ENCODE measurements at places on chromosomes 4 and X. TPM values are rescaled to one million over a fixed set of nuclear protein-coding genes. Genes with fewer than 3 reads are reported as not detected.

AFAP1 gene
- 4.1 TPM for polyA plus RNA-seq

CLDN34 gene
- 0.10 TPM for polyA plus RNA-seq

AGA gene
- 16.7 TPM for polyA plus RNA-seq

MPP1 gene
- 2.3 TPM for polyA plus RNA-seq

FUNDC1 gene
- polyA plus RNA-seq = 20.9 TPM

CT45A5 gene
- polyA plus RNA-seq = not detected

MID1 gene
- 4.7 TPM for polyA plus RNA-seq

CTAG1B gene
- polyA plus RNA-seq = not detected

PDS5A gene
- polyA plus RNA-seq = 56.0 TPM

DNA sequence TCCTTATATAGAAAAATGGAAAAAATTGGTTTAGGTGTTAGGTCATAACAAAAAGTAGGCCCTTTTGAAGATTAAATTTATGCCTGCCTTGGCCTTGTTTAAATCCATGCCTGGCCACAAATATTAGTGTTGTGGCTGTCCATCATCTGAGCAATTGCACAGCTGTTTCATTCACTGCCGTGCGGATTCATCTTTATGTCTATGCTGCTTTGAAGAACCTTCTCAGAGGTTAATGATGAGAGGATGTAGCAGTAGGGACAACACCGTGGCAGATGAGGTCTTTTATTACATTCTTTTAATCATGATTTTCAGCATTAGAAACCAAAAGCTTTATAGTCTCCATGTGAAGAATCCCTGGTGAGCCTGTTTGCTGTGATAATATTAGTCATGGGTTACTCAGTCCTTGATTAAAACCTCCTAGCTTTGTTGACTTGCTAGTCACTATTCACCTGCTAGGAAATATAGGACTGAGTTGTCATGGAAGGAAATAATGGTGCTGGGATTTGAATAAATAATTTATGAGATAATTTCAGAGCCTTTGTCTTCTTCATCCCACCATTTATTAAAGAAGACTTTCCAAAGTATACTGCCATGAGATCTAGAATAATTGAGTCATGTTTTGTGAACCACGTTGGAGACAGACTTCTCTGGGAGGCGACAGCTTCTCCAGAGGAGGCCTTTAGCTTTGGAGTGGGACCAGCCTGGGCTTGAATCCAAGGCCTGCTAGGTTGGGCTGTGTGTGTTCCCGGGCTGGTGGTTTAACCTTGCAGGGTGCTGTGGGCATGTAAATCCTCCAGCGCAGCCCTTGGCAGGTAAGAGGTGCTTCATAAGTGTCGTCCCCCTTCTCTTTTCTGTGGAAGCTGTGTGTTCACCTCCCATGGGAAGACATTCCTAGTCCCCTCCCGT is 53.5 kb downstream of the PTTG2 start:
- DNase-seq = no peak

GRCh38 chrX:152988536-152989291 is 5.2 kb downstream of the PNMA5 start:
- no peak for DNase-seq

DNA sequence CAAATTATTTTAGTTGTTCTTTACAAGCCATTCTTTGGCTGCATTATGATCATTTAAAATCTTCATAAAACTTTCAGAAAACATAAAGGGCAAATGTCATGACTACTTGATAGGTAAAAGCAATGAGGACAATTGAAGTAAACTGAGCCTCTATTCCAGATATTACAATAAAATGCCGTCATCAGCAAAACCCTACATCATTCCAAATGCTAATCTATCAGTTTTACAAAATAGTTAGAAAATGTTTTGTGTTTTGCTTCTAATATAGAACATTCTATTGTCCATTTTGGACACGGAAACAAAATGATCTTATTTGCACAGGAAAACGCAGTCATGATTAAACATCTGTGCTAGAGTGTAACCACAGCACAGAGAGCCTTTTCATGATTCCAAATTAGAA is 1330.6 kb upstream of the ADGRL3 start:
- DNase-seq = no peak

DNA sequence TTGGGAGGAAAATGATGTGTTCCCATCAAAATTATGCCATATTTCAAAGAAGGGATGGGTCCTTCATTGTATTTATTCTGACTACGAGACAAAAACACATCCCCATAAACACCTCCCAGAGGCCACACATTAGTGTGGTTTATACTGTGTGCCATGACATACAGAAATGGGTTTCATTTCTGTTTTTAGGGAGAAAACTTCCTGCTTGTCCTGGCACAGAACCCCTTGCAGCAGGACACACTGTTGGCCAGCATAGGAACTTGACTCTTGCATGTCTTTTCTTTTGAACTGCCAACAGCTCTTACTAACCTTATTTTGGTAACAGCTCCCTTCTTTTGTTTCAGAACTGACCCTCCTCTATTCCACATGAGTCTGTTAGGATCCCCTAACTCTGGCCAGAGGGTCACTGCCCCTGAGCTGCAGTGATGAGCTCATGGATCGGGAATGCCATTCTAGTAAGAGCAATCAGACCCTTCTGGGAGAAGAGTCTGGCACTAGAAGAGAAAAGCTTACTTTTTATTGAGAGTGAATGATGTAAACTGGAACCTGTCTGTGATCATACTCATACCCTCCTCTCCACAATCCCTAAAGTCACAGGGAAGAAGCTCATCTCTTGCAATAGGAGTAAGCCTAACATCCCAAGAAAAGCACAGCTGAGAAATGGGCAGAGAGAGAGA is 86.4 kb downstream of the SMIM20 start:
- DNase-seq = no peak

DNA sequence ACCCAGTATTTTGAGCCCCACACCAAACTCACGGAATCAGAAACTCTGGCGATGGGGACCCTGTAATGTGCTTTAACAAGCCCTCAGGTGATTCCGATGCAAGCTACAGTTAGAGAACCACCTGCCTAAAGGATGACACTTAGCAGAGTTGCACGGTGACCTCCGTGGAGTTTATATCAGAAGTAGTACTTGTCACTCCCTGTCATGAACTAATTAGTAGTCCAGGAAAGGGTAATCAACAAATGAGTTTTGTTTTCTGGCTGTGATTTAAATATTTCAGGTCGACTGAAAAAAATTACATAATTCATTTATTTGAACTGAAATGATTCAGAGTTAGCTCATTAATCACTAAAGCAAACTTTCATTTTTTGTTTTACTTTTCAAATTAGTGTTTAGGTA is 56.4 kb downstream of the TMA16 start:
- no peak for DNase-seq

DNA sequence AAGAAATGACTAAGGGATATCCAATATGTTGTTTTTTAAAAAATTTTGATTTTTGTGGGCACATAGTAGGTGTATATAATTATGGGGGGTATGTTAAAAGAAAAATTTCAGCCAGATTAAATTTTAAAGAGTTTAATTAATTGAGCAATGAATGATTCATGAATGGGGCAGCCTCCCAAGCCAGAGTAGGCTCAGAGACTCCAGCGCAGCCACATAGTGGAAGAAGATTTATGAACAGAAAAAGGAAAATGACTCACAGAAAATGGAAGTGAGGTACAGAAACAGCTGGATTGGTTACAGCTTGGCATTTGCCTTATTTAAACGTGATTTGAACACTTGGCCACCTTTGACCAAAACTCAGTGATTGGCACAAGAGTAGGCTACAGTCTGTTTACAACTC is 91.7 kb downstream of the SPATA18 start:
- DNase-seq = no peak

- no peak for DNase-seq
Measured at GRCh38 chr4:139457318-139457717, 3.4 kb downstream of the RAB33B start.

- no peak for DNase-seq
Measured at GRCh38 chr4:174018236-174018635, 265.2 kb downstream of the FBXO8 start.

DNA sequence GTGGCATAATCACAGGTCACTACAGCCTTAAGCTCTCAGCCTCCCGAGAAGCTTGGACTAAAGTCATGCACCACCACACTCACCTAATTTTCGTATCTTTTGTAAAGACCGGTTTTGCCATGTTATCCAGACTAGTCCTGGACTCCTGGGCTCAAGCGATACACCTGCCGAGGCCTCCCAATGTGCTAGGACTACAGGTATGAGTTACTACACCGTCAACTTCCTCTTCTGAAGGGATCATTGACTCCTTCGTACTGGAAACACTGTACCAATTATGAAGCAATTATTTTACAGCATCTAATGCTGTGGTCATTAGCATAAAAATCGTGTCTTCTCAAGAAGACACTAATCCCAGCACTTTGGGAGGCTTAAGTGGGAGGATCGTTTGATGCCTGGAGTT is 35.2 kb downstream of the PDS5A start:
- no peak for DNase-seq

GRCh38 chr4:141465171-141465570 is 171.2 kb upstream of the IL15 start:
- no peak for DNase-seq

DNA sequence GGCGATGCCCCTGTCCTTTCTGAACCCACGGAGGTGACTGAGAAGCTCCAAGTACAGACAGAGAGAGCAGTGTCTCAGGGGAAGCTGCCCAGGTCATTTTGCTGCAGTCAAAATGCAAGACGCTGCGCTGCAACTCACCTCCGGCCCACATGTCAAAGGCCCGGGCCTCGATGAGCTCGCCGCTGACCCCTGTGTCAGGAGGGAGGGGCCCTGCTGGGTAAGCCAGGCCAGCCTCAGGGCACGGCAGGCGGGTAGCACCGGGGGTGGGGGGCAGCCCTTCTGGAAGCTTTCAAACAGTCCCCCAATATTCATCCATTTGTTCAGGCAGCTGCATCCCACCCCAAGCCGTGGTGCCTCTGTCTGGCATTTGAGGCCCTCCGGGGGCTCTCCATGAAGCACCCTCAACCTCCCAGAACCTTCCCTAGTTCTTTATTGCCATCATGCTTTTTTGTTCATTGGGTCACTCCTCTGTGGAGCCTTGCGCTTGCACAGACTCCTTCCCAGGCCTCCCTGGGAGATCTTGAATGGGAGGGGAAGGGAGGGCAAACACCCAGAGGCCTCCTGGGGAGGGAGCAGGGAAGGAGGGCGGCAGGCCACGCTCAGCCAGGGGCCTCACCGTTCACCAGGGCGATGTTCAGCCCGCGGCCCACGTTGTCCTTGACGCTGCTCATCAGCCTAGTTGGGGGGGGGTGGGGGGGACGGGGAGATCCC is 8.2 kb downstream of the FAM3A start:
- DNase-seq = no peak

- DNase-seq = no peak
Measured at GRCh38 chr4:183617075-183617474, 41.9 kb downstream of the RWDD4 start.

GRCh38 chr4:95537863-95538488 is 10.8 kb downstream of the UNC5C start:
- DNase-seq = no peak

- DNase-seq = no peak
Measured at GRCh38 chr4:168374772-168375523, 56.4 kb upstream of the DDX60 start.

All from keratinocyte (primary cell).